ENCODE measurements at places on chromosomes 16 and 17. TPM values are rescaled to one million over a fixed set of nuclear protein-coding genes. Genes with fewer than 3 reads are reported as not detected.

GRCh38 chr16:56067406-56067805, 123.9 kb upstream of the GNAO1 start:
- DNase-seq: no peak

GRCh38 chr17:59311051-59311468, 20.4 kb upstream of the YPEL2 start:
- no peak for DNase-seq

- DNase-seq: no peak
Observed at GRCh38 chr17:69503711-69504110, 89.2 kb downstream of the MAP2K6 start.

GRCh38 chr17:29331708-29332085, 37.7 kb upstream of the NUFIP2 start:
- DNase-seq: no peak

DNA sequence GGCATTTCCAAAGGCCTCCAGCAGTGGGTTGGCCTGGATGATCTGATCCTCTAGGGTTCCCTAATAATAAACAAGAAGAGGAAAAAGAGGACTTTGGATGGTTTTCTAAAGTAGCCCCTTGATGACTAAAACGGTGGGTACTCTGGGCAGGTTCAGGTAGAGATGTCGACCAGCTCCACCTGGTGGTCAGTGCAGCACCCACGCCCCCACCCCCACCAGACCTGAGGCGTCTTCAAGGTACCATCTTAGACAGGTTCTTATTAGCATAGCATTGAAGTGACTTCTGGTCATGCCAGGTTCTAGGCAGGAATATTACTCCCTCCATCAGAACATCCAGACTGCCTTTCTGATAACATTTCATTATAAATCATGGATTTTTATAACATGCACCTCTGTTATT, 15.0 kb downstream of the MYH13 start:
- no peak for DNase-seq

GRCh38 chr17:1890758-1891450, 61.1 kb downstream of the RPA1 start:
- no peak for DNase-seq

Gene ITGA2B
- 0.26 TPM for total RNA-seq

Gene MEOX1
- total RNA-seq: 0.64 TPM

Gene AOC2
- total RNA-seq: 2.1 TPM

Gene C16orf92
- total RNA-seq: not detected

Data from esophagus squamous epithelium (tissue), 5 donors.